ENCODE measurements at places on chromosomes 6 and 20.

- DNase-seq, result no peak
Observed at GRCh38 chr20:13898012-13898612, 92.3 kb downstream of the SEL1L2 start.

DNA sequence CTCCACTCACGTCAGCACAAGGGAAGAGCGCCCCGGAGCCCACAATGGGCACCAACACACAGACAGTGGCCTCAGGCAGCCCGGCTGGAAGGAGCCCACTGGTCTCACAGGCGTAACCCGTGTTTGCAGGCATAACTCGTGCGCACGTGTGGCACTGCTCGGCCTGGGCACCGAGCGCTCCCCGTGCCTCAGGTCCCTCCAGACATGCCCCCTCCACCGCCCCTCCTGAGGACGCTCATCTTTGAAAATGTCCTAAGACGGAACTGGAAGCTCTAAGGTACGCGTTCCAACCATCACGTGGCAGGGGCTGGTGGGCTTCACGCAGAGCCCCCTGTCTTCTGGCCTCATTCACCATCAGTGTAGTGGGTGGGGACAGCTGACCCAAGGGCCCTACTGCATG, 44.6 kb downstream of the SSR1 start:
- DNase-seq, result no peak

DNA sequence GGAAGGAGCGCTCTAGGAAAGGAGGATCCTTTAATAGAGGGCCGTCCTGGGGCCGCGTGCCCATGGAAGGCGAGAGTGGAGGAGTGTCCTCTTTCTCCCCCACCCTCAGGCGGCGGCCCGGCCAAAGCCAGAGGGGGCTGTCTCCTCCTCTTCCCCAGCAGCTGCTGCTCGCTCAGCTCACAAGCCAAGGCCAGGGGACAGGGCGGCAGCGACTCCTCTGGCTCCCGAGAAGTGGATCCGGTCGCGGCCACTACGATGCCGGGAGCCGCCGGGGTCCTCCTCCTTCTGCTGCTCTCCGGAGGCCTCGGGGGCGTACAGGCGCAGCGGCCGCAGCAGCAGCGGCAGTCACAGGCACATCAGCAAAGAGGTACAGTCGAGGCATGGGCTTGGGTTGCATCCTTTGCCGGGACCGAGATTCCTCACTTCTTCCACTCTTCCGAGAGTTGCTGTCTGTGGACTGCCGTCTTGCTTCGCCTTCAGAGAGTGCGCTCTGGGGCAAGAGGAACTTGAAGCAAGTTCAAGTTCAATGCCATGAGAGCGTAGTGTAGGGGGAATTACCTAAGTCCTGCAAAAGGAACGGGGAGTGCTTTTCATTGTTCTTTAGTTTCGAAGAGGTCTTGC, at the start of gene LAMA2:
LAMA2 (plus strand) TSS at position 148 of the 621 bp plus-strand sequence; CDS start at position 256, 108 bp downstream.
- no peak for DNase-seq

GRCh38 chr6:56289721-56290120, 42.3 kb upstream of the COL21A1 start:
- no peak for DNase-seq

- DNase-seq, result peak; percentile 57
Observed at GRCh38 chr6:134178161-134179044, 126.0 kb upstream of the SLC2A12 start.

DNA sequence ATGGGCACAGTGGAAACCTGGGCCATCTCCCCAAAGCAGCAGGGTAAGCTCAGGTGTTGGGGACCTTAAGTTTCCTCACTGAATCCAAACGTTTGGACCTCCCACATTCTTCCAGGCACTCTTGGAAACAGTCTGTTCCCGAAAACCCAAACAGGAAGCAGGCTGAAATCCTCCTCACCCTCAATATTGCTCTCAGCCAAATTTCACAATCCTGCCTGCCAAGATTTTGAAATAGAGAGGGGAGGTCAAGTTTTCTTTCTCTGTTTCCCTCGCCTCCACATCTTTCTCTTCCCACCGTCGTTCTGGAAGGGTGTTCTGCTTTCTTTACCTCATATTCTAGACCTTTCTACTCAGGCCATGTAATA, 392.0 kb upstream of the SASH1 start:
- DNase-seq, result no peak

DNA sequence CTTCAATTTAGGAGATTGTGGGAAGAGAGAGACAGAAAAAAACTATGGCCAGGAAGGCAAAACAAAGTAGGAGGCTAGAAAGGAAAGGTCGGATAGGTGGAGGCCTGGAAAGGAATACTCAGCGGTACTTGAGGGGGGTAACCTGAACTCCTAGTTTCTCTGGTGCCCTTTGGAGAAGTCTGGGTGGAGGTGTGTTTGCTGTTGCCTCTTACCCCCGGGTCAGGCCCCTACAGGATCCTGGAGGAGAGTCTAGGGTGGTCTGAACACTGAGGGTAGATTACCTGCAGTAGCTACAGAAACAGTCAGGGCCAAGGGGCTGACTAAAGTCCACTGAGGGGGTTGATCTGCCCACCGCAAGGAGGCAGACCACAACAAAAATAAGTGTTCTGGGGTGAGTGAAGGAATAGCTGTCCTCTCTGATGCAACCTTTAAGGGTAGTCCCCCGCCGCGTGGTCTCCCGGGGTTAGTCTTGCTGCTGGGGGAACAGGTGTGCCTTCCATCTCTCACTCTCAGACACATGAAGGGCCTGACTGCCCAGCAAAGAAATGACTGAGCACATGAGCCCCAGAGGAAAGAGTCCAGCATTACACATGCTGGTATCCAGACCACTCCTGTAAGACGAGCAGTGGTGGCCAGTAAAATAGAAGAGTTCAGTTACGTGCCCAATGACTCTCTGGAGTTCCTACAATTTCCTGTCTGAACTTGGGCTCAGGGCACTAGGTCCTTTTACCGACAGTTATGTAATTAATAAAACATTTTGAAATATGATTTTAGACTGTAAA, 59.5 kb downstream of the MTHFD1L start:
- no peak for DNase-seq

DNA sequence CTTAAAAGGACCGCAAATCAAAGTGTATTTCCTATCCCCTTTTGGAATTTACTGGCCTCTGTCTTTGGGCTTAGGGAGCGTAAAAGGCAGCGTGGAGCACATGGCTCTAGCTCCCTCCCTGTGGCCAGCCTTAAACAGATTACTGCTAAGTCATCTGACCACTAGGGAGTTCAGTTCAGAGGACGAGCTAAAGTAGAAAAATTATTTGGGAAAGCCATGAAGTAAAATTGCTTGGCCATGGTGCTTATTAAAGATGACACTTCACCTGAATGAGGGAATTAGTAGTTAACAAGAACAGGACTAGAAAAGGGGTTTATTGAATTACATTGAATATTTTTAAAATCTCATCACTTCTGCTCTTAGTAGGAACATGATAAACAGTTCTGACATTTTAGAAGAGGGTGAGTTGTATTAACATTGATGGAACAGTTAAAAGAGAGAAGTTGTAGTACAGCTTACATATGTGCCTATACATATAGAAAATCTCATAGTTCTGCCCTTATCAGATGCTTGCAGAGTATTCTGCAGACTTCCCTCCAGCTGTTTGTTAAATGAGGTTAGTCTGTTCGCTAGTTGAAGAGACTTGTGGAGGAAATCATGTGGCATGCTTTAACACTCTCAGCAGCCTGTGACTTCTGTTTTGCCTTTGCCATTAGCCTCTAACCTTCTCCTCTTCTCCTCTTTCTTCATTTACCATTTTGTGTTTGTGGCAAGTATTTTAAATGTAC, 31.2 kb upstream of the MAPK13 start:
- DNase-seq, result no peak

DNA sequence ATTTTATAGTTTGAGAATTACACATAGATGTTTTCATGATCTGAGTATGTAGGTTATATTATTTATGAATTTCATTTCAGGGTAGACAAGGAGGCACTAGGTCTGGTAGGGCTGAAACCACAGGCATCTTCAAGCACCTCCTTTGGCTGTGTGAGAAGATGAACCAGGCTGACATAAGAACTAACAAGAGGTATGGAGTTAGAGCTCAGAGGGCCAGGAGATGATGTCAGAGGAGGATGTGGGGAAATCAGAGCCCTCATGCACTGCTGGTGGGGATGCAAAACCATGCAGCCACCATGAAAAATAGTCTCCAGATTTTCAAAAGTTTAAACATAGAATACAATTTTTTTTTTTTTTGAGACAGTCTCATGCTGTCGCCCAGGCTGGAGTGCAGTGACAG, 13.6 kb upstream of the RIPOR3 start:
- no peak for DNase-seq

DNA sequence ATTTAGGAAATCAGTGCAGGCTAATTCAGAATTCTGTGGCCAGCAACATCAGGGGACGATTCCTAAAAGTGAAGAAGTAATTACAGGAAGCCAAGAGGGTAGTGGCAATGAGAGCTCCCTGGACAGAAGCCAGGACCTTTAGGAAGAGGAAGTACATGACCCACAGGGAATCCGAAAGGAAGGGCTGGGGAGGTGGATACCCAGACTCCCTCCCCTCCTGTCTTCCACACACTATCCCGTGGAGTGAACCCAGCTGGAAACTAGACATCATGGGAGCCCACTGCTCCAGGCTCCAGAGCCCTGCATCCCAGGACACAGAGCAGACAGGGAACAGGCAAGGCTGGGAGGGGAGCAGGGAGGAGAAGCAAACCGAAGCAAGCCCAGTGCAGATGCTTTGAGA, 83.0 kb downstream of the SNX5 start:
- DNase-seq, result no peak

- DNase-seq, result no peak
Observed at GRCh38 chr6:125854355-125854754, 63.6 kb downstream of the NCOA7 start.

- no peak for DNase-seq
Observed at GRCh38 chr6:10576226-10576625, 55.1 kb downstream of the GCNT2 start.

- no peak for DNase-seq
Observed at GRCh38 chr6:121237859-121238258, 96.4 kb downstream of the TBC1D32 start.

GRCh38 chr20:9949563-9949962, 85.2 kb upstream of the ANKEF1 start:
- DNase-seq, result no peak

- no peak for DNase-seq
Observed at GRCh38 chr6:105692613-105693215, 289.8 kb upstream of the PREP start.

DNA sequence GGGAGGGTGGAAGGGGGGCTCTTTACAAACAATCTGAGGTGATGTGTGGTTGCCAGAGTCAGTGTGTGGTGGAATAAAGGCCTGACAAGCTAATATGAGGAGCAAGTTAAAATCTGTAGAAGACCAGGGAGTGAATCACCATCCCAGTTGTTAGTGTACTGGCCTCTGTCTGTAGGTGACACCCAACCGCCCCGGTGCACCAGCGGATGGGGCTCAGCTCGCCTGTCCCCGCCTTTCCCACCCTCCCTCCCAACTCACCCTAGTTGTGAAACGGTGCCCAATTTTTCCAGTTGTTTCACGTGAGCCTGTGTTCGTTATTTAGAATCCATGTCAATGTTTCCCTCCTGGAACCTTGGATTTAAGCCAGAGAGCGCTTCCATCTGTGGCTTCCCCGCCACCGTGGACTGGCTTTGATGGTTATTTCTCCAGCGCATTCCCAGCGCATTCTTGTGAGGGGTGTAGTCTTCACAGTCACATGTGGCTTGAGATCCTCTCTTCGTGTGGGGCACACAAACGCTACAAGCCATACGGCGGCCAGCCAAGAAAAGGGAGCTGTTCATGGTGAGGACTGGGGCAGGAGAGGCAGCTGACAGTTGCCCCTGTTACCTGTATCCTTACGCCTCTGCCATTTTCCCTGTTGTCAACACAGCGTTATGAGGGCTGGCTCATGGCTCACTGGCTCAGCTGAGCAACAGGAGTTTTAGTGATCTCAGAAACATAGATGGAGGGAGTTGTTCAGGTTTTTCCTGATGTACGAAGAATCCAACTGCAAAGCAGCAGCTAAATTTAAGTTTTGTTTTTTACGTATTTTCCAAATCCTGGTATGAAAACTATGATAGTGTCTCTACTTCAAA, 137.6 kb downstream of the ZDHHC14 start:
- no peak for DNase-seq

- no peak for DNase-seq
Observed at GRCh38 chr20:51034476-51034875, 11.6 kb upstream of the KCNG1 start.

GRCh38 chr6:84774985-84775284, 10.5 kb upstream of the TBX18 start:
- no peak for DNase-seq

GRCh38 chr20:5595744-5596143, 154.5 kb upstream of the SHLD1 start:
- no peak for DNase-seq

Measured in GM13976 (cell line).